Activated naive CD4-positive, alpha-beta T cell (primary cell): ENCODE measurements at places on chromosomes 7 and 10.

- no peak for DNase-seq
These were observed 4.0 kb downstream of the PDAP1 start for GRCh38 chr7:99404235-99404976.

DNA sequence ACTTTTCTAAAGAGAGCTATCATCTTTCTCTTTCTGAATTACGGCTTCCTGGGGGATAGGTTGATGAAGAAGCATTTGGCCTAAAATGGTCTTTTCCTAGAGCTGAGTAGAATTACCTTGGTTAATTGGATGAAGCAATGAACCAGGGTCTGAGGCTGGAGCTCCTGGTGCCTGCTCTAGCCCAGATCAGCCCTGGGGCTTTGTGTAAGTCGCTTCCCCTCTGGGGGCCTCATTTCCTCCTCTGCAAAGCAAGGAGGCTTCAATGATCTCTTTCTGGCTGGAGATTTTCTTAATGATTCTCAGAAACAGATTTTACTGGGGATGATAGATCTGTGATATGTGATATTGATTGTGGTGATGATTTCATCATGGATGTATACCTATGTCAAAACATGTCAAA, 3.5 kb upstream of the CPA2 start:
- DNase-seq: no peak

DNA sequence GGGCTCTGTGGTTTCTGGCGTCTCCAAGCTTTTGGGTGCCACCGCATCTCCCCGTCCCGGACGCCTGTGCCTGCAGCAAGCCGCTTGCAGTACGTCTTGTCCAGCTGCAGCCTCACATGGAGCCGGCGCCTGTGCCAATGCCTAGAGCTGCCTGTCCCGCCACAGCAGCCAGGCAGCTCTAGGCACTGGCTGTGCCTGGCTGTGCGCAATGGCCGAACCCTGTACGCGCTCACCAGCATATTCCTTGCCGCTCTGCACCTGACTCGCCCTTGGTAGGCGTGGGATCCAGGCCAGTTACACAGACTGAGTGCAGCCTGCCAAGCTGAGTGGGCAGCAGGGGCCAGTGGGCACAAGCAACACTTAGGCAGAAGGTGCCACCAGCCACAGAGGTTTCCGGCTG, 381.2 kb upstream of the SORCS1 start:
- no peak for DNase-seq

GRCh38 chr7:66604198-66604597, 24.5 kb upstream of the KCTD7 start:
- DNase-seq: no peak

- DNase-seq: no peak
These were observed 3.1 kb upstream of the ZNRF2 start for GRCh38 chr7:30281263-30281662.
